ENCODE measurements at places on chromosomes 2 and 18.

DNA sequence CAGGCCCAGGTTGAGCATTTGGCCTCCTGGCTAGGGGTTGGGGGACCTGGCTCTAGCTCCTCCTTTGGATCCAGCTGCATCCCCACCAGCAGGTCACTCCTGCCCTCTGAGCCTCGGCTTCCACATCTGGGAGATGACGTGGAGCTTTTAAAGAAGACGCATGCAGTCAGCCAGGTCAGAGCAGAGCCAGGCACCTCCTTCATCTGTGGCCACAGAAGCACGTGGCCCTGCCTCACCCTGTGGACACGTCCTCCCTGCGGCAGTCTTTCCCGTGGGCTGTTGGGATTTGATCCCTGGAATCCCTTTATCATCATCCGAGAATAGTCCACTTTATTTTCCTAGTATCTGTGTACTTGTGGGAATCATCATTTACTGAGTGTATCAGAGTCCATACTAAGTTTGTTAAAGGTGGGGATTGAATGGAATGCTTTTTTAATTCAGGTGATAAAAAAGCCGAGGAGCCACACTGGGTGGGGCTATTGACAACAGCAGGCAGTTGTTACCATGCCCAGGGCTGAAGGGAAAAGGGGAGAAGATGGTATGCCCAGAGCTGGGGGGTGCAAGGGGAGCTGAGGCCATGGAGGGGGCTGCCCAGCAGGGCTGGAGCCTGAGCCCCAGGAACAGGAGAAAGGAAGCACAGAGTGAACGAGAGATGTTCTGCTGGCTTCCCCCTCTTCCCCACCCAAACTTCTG, 170.1 kb downstream of the LAMA1 start:
- DNase-seq = no peak

DNA sequence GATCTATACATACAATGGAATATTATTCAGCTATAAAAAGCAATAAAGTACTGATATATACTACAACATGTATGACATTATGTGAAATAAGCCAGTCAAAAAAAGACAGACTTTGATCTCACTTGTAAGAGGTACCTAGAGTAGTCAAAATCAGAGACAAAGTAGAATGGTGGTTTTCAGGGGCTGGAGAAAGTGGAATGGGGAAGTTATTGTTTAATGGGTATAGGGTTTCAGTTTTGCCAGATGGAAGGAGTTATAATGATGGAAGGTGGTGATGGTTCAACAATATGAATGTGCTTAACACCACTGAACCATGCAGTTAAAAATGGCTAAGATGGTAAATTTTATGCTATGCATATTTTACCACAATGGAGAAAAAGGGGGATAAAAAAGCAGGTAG, 6.3 kb downstream of the COBLL1 start:
- no peak for DNase-seq

DNA sequence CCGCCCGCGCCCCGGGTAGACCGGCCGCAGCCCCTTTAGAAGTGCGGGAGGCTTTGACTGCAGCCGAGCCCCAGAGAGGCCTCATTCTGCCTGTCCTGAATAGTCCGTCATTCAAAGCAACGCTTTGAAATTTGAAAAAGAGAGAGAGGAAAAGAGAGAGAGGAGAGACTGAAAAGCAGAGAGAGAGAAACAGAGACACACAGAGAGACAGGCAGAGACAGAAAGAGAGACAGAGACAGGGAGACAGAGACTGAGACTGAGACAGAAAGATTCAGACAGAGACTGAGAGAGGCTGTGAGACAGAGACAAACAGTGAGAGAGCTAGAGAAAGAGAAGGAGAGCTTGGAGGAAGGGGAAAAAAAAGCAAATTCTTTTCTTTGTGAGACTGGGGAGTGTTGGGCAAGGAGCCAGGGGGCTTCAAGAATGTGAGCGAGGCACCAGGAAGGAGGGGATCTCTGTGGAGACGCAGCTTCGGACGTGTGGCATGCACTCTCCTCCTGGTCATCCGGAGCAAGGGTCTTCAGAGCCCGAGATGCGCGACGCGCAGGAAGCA, 73.1 kb downstream of the MYCN start:
- no peak for DNase-seq

- no peak for DNase-seq
Measured at GRCh38 chr18:12405066-12405465, 2.7 kb upstream of the PRELID3A start.

DNA sequence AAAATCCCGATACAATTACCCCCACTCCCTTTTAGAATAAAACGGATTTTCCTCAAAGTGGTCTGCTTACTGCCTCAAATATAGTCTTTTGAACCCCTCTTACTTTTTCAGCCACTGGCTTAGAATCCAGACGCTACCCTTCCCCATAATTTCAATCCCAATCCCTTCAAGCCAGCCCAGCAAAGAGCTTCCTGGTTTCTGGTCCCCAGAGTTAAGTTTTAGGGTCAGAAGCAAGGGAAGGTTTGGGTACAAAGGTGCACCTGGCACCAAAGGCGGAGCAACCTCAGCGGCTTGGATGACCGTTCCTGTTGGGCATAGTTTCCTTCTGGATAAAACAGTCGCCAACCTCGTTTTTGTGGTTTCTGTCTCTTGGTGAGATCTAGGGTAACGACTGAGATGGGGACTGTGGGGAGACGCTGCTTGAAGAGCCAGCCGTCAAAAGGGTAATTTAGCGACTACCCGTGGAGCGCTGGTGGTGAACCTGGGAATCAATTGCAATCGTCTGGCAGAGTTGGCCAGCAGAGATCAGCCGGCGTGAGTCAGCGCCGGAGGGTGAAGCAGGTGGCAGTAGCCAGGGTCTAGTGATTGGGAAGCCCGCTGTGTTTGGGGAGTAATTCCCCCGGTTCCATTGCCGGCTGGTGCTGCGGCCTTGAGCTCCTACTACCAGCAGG, 1.6 kb downstream of the FEV start:
- DNase-seq = no peak

DNA sequence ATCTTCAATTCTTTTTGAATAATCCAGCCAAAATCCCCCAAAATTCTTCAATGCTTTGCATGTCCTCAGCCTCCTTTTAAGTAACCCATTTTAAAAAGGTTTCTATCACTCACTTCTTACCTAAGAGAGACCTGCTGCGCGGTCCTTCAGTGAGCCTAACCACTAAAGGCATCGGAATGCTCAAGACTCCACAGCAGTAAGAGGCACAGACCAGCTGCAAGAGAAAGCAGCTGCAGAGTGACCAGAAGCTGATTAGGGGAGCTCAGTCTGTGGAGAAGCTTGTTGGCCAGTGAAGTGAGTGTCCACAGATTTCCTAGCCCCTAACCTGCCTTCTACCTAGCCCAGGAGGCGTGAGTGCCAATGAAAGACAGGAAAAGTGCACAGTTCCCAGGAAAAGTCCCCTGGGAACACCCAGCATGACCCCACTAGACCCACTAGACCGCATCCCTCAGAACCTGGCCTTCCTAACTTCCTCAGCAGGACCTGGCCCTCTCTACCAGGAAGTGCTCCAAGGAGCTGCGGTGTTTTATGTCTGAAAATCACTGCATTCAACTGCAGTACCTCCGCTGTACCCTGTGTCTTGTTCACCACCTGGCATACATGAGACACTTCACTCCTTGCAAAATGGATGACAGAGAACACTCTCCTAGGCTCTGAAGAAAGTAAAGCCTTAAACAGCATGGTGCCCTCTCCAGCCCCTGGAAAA, 10.1 kb downstream of the MBOAT2 start:
- DNase-seq = no peak

DNA sequence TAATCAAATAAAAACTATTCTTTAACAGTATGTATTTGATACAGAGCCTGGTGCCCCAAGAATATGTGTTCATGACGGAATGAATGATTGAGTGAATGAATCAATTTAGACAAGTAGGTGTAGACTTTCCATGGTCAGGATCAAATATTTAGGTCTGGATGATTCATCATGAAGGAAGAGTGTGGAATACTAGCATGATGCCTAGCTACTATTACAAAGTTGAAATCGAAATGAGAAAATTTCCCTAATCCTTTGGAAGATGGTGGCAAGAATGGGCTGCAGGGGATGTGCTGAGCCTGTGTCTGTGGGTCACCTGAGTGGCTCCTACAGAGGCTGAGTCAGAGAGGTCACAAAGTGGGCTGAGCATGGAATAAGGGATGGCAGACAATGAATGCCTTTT, 3.1 kb upstream of the MALT1 start:
- DNase-seq = no peak

All from amniotic stem cell (primary cell).